ENCODE measurements at places on chromosomes 6 and 20.
A peak's percentile ranks its signal among the peaks of the same experiment; 100 is the strongest.

- DNase-seq = no peak
Observed at GRCh38 chr20:38246357-38247165, 14.0 kb downstream of the KIAA1755 start.

- DNase-seq = peak; percentile 84
Observed at GRCh38 chr6:73452107-73452461, at the start of gene CGAS. Gene CGAS (minus strand): TSS chr6:73452297. CDS start chr6:73452181, 116 bp downstream.

DNA sequence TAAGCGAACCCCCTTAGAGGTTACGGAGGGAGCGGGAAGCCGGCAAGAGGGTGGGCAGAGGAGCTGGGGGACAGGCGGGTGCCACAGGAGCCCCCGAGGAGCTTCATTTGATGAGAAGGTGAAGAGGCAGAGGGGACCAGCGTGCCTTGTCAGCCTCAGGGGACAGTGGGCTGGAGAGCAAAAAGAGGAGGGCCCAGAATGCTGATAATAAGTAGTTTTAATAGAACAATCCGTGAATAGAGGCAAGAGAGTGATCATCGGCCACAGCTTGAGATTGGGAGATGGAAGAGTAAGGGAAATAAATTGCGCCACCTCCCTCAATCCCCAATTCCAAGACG, 1.3 kb downstream of the COL19A1 start:
- DNase-seq = no peak

- DNase-seq = no peak
Observed at GRCh38 chr20:22966787-22967464, 68.2 kb upstream of the SSTR4 start.

DNA sequence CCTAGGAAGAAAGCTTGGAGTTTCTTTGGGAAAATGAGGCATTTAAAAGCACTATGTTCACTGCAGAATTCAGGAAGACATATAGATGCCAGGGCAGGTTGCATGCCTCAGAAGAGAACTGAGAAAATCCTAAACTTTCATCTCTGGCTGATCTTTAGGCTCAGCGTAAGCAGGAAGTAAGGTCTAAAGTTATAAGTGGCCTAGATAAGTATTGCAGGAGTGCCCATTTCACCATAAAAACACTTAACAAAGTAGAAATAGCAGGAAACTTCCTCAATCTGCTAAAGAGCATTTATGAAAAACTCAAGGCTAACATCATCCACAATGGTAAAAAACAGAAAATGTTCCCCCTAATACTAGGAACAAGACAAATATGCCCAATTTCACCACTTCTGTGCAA, 320.3 kb downstream of the BMP2 start:
- no peak for DNase-seq

DNA sequence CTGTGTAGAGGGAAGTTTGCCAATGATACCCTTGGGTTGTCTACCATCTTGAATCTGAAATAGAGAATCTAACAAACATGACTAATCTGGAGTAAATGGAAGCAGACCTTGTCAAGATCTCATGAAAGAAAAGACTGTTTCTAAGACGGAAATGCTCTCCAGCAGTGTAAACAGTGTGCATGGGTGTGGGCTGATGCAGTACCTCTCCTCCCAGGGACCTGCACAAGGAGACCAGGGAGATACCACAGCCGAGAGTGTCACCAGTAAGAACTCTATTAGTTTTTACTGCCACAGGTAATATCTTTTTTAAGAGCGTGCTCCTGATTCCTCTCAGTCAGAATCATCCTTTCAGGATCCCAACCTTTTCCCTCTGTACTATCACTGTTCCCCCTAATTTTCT, 513.3 kb upstream of the SOX4 start:
- DNase-seq = no peak

DNA sequence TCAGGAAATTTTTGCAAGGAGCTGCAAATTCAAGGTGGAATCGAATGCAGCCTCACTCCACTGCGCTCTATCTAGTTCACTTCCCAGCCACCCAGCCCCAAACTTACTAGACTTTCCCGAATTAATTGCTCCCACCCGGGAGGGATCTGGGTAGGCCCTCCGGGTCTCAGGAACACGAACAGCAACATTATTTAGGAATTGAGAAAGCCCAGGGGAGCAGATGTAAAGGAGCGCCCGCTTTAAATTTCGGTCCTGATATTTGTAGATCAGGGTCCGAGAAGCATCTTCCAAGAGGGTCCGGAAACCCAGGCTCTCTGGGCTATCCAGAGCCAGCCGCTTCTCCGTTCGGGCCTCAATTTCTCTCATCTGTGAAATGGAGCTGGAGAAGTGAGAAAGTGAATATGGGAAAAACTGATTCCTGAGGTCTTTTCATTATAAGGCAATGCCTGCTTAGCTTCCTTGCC, 490 bp upstream of the ID1 start:
- no peak for DNase-seq

- peak; percentile 82 for DNase-seq
Observed at GRCh38 chr20:64083378-64083803, 807 bp downstream of the LKAAEAR1 start.

DNA sequence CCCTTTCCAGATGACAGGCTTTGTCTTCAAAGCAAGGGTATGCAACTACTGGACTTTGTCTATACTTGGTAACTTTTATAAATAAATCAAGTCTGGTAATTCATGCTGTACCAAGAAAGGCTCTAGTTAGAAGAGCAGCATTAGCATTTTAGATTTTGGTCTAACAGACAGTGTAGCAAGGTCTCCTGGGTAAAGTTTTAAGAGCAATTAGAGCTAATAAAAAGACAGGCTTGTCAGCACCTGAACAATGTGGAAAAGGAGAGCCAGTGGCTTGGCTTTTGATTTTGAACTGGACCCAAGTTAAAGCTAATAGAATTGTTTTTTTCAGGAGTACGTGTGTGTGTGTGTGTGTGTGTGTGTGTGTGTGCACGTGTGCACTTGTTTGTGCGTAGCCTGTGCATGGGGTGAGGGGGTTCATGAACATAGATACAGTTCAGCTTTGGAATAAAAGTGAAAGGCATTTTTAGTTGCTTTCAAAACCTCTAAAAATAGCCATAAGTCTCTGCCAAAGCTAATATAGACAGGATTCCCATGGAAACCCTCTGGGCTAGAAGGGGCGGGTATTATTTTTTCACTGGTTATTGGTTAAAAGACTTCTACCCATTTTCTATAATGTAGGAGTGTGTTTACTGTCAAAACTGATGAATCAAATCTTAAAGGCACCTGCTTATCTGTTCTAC, 138.4 kb downstream of the KCNQ5 start:
- DNase-seq = no peak

GRCh38 chr20:49132995-49133478, 55.1 kb downstream of the STAU1 start:
- DNase-seq = no peak

- peak; percentile 78 for DNase-seq
Observed at GRCh38 chr6:43509984-43510826, at the start of gene LRRC73. Gene LRRC73 (minus strand): TSS chr6:43510346. CDS start chr6:43509785, 561 bp downstream.
